AG04449 (cell line): ENCODE measurements at places on chromosomes 16 and 17.

DNA sequence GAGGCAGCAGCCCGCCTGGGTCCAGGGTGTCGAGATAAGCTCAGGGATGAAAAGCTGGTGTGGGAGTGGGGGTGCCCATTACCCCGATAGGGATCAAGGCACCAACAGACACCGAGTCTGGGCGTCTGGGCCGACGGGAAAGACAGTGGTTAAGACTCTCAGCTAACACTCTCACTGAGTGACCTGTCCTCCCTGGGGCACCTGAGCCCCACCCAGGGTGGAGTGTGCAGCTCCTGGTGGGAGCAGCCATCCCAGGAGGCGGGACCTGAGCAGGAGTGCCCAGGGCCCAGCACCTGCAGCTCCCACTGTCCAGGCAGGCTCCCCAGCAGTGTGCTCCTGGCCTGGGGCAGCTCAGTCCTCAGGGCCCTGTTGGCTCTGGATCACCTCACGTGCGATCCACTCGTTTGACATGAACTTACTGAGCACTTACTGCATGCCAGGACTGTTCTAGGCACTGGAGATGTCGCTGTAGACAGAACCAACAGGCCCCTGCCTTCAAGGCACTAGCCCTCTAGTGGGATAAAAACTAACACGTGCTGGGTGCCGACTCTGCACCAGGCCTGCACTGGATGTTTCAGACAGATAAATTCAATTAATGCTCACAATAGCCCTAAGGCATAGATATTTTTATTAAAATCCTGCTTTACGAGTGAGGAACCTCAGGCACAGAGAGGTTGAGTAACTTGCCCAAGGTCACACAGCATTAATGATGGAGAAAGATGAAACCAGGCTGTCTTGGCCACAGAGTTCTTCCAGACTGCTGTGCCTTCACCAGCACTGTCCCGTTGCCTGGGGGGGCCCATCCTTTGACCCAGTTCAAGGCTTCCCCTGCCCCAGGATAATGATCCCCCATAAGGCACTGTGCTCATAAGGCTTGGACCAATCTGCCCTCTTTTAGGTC, 1.9 kb downstream of the EVPLL start:
- DNase-seq = no peak

DNA sequence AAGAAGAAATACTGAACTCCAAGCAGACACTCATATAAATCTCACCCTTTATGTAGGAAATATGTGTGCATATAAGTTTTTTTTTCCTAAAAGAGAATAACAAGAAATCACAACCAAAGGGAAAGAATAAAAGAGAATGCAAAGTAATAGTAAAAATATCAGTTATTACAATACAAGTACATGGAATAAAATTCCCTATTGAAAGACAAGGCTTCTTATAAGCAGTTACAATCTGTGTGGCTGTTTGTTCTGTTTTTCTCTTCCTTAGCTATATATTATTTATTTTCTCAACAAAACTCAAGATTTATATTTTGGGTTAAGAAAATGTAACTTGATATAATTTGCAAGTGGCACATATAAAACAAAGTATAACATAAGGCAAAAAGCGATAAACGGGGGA, 41.7 kb downstream of the SLC5A11 start:
- DNase-seq = no peak

- DNase-seq = no peak
These were observed 12.8 kb downstream of the EVPL start for GRCh38 chr17:76014100-76014924.

- DNase-seq = no peak
These were observed 2.8 kb downstream of the SF3B3 start for GRCh38 chr16:70526403-70526802.

- no peak for DNase-seq
These were observed 961 bp downstream of the FGF11 start for GRCh38 chr17:7440113-7440833.

DNA sequence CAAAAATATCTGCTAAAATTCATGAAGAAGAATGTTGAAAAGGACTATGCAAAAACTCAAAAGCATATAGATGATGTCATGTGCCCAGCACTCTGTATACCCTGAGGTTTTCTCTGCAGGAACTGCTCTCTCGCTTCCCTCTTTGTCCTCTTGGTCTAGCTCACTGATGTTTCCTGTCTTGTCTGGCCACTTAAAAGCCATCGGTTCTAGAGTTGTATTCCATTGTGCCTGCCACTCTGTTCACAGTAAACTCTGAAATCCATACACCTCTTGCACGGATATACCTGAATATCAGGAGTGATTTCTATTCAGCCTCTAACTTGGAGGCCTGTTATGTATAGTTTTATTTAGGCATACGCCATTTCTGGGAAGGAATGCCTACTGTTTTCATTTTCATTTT, 101.0 kb upstream of the CNTNAP4 start:
- DNase-seq = no peak

DNA sequence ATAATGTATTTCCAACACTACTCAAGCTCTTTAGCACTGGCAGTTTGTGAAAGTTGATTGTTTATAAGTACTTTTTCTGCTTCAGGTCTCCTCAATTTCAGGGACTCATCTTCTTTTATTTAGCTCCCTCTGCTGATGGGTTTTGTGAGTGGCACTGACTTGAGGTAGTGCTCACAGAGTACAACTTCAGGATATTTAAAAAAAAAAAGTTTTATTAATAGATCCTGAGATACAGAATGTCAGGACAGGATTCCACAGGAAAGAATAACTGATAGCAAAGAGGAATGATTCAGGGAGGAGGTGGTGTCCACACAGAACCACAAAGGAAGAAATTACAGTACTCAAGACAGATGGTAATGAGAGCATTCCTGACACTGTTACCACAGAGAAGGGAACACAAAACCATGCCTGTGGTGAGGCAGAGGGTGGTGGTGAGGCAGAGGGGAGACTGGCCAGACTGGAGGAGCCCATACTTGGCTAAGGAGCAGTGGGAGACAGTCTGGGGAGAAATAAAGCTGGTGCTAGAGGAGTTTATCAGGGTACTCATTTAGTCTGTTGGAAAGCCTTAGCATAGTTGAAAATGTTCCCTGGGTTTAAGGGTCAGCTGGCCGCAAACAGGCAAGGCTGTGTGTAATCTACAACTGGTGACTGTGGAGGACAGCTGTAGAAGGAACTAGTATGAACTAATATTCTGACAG, 63.7 kb downstream of the SPAG9 start:
- DNase-seq = peak; percentile 91

DNA sequence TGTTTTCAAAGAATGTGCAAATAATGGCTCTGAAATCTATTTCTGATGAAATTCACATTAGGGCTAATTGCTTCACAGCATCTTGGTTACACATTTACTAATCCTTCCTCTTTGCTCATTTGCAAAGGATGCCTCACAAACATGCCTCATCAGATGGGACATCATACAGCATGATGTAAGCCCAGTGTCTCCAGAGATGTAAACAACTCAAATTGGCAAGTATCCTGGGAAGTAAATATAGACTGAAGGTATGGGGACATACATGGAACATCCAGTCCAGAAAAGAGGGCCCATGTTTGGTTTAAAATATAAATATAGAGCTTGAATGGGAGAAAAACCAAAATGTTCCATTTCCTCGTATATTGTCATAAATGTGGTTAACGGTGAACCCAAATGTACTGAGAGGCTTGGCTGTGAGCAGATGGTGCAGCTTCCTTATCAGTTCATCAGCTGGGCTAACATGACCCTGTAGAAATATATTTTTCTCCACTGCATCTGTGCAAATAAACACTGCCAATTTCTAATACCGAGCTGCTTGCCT, 142.9 kb upstream of the NUDT7 start:
- DNase-seq = no peak

DNA sequence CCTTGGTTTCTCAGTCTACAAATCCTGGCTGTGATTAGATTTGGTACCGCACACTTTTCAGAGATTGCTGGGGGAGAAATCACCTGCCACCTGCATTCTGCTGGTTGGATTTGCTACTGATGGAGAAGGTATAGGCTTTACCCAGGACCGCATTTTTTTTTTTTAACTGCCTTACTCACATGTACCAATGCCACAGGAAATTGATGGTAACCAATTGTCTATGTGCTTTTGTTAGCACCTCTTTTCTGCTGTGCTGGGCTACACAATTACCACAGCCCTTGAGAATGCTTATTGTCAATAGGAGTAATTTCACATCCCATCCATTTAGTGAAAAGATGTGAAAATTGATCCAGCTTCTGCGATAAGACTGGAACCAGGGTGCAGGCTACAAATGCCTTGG, 74.4 kb upstream of the TANC2 start:
- DNase-seq = no peak

DNA sequence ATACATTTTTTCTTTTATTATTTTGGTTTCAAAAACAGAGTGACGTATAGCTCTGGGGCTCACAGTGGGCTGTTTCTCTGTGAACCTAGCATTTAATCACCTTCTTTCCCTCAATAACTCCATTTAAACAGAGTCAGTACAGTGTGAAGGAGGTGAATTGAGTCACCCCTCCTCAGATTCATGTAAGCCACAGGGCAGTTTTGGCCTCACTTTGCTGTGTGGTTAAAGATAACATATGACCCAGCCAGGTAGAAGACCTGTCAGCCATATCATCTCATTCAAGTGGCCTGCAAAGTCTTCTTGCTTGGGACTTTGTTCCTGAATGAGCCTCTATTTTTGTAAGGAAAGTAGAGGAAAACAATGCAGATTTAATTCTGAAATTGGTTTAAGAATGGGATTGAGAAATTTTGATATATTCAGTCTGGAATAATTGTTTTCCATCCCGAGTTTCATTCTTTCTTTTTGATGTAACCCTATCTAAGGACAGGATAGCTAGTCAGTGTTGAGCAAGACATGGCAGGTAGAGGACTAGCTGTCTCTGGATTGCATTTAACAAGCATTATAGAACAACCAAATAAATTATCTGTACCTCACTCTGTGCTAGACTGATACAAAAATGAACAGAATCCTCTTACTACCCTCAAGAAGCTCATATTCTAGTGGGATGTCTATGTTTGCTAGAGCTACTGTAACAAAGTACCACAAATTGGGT, 13.1 kb downstream of the MAP2K6 start:
- DNase-seq = no peak

- DNase-seq = no peak
These were observed 62.9 kb downstream of the SMURF2 start for GRCh38 chr17:64599187-64599676.
